ENCODE measurements at places on chromosomes 3 and 15.

DNA sequence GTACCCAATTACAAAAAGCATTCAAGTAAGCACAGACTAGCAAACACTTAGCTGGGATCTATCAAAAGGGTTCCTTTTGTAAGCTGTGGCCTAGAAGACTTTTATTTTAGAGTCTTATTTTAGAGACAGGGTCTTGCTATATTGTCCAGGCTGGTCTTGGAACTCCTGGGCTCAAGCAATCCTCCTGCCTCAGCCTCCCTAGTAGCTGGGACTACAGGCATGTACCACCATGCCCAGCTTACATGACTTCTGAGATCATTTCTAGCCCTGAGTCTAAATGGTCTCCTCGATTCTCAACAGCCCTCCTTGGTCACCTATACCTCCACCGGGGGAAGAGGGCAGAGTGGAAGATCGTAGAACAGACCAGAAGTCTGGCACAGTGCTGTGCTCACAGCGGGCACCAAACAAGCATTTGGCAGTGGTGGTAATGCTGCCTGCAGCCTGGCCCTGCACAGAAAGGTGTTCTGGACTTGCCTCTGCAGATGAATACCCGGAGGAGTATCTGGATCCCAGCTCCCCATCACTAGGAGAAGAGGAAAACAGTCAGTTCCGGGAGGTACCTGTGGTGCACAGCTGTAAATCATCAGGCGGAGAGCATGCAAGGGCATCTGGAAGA lies 2.4 kb downstream of the FAM219B start:
- no peak for DNase-seq

GRCh38 chr3:11002371-11002807 lies 9.8 kb downstream of the SLC6A1 start:
- DNase-seq, result no peak

DNA sequence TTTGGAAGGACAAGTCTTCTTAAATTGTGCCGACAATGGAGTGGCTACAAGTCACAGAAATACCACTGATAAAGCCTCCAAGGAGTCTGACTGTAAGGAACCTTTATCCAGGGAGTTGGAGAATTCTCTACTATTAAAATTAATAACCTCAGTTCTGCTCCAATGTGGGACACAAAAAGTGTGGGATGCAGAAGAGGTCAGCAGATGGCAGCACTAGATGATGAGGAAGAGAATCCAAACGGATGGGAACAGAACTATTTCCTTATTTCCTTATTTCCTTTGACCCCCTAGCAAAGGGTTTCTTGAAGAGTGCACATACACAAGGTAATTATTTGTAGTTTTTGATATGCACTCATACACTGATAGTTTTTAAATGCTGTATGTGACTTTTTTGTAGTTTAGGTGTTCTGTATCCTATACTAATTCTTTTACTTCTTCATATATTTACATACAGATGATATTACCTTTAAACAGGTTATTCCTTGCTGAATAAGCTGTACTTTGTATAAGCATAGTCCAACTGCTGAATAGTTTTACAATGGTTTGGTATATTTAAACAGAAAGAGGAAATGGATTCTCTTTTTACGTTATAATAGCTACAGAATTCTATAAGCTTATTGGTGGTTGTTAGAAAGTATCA lies 25.6 kb upstream of the NLGN1 start:
- no peak for DNase-seq

DNA sequence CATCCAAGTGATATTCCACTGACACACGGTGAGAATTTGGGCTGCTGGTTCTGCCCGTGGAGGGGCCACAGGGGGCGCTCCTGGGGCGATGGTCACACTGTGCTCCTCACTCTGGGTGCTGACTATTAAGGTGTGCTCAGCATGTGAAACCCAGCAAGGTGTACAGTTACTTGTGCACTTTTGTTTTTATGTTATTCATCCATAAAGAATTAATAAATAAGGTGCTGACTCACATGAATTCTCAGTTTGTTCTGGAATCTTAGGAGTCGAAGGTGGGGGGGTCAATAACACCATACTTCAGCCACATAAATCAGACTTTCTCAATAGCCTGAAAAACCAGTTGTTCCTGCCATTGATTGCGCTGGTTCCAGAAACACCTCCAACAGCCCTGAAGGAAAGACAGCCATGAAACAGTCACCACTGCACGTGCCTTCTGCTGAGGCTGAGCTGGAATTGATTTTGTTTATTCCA lies 53.5 kb upstream of the SPATA12 start:
- no peak for DNase-seq

- DNase-seq, result no peak
Measured at GRCh38 chr15:40322531-40323238, 807 bp upstream of the INAFM2 start.

DNA sequence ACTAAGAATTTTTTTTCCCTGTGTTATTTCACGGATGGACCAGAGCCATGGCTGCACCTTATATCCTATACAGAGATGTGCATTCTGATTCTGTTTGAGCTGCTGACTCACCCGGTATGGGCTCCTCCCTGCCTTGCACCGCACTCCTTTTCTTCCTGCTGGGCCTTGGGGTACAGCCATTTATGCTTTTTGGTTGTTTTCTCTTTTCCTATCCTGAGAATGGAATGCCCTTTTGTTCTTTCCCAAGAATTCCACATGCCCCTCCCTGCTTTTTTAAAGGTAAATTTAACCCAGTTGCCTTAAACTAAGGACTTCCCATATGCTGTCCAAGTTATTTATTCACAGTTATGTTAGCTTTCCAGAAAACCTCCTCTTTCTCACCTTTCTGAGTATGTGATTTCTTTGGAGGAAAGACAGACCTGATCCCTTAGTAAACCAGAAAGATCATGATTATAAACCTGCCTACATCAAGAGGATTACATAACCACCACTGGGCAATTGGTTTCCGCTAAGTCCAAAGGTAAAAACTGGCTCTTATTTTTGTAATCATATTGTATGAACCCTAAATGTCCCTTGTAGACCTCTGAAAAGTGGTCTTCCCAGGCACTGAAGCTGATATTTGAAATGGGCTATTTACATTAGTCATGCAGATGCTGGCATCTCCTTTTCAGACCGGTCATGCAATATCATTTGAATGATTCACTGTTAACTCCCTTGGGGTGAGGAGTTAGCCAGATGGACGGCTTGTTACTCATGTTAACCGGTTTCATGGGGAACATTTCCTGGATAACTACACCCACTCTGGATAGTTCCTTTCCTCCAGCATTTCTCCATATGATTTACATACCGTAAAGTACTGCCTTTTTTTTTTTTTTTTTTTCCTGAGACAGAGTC lies 45.5 kb downstream of the TMOD3 start:
- no peak for DNase-seq

DNA sequence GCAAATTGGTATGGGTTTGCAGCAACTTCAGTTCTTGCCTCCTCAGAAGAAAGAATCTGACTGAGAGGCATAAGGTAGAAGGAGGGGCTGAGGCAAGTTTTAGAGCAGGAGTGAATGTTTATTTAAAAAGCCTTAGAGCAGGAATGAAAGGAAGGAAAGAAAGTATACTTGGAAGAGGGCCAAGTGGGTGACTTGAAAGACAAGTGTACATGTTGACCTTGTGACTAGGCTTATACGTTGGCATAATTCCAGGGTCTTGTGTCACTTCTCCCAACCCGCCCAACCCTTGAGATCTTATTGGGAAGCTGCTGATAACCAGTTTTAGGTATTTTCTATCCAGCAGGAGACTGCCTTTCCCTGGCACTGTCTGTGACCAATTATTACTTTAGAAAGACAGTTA lies 436.9 kb upstream of the ZNF717 start:
- DNase-seq, result no peak
